ENCODE measurements at places on chromosomes 5 and 9.

DNA sequence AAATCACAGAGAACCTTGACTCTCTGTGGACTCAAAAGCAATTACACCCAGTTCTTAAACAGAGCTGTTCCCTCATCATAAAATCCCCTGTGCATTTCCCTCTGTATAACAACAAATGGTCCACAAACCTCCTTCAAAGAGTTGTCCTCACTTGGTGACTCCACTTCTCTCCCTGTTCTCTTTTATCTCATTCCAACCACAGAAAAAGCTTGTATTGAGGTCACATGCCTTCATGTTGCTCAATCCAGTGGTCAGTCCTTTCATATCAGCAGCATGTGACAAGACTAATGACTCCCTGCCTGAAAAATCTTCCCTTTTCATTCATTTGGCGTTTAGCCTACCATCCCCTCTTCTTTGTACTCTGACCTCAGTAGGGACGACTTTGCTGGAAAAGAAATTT is 158.0 kb downstream of the DEPDC1B start:
- no peak for ATAC-seq

DNA sequence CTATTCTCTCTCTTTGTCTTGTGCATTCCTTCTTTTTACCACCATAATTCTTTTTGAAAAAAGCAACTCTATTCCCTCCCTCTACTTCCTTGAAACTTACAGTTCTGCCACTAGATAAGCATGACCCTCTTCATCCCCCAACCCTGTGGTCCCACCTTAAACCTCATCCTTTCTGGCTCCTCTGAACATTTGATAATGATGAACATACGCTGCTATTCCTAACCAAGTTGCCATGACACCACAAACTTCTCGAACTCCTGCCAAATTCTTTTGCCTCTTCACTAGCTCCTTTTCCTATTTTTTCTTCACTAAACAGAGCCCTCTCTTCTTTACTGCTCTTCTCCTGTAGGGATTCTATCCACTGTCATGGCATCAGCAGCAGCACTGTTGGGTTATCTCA is 57.1 kb downstream of the MOCS2 start:
- no peak for ATAC-seq

DNA sequence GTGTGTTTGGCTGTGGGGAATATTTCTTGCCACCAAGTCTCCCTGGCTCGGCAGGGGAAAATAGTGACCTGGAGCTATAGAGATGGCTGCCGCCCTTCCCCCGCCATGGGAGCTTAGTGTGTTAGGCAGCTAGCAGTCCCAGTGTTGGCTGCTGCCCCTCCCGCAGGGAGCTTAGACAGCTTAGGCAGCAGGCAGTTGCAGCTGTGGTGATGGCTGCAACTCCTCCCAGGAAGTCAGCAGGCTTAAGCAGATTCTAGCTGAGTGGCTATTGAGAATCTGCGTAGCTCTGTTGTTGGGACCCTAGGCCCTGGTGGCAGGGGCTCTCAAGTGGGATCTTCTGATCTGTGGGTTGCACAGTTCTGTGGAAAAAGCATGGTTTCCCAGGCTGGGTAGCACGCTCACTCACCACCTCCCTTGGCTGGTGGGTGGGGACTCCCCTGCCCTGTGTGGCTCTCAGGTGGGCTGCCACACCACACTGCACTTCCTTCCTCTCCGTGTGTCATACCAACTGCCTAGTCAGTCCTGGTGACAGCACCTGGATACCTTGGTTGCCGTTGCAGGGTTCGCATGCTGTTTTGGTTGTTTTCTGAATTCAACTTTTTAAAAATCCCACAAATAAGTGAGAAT is 9.3 kb downstream of the OR1N2 start:
- peak; percentile 39 for ATAC-seq

DNA sequence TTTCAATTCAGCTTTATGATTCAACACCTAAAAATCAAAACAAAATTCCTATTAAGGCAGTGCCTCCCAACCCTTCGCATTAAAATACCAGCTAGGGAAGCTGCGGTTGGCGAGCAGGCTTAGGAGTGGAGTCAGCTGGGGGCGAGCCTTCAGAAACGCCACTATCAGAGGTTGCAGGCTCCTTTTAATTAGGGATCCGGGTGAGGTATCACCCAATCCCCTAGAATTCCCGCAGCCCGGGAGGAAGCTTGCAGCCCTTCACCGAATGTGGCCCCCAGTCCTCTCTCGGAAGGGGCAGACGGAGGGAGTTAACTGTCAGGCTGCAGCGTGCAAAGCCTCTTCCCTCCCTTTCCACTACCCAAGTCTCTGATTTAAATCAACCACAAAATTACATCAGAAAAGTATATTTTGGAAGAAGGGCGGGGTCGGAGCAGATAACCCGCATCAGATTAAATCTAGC is 1.7 kb downstream of the STC2 start:
- no peak for ATAC-seq

DNA sequence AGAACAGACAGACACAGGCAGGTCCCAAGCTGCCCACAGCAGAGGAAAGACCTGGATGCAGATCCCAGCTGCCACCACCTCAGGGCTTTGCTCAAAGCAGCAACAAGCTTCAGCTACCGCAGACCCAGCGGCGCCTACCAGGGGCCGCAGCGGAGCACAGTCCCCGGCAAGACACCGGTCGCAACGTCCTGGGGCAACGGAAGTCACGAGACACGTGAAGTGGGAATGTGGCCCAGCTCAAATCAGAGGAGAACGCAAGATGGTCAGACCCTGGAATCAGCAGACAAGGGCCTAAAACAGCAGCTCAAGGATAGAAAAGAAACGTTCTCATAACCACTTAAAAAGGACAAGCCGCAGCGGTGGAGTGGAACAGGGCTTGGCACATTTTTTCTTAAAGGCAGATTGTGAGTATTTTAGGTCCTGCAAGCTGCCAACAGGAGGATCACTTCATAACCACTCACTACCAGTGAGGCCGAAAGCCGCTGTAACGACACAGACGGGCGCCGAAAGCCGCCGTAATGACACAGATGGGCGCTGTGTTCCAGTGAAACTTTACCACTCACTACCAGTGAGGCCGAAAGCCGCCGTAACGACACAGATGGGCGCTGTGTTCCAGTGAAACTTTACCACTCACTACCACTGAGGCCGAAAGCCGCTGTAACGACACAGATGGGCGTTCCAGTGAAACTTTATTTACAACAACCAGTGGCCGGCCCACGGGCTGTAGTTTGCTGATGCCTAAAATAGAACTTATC is 21.7 kb downstream of the SLC9A3 start:
- ATAC-seq, result no peak

DNA sequence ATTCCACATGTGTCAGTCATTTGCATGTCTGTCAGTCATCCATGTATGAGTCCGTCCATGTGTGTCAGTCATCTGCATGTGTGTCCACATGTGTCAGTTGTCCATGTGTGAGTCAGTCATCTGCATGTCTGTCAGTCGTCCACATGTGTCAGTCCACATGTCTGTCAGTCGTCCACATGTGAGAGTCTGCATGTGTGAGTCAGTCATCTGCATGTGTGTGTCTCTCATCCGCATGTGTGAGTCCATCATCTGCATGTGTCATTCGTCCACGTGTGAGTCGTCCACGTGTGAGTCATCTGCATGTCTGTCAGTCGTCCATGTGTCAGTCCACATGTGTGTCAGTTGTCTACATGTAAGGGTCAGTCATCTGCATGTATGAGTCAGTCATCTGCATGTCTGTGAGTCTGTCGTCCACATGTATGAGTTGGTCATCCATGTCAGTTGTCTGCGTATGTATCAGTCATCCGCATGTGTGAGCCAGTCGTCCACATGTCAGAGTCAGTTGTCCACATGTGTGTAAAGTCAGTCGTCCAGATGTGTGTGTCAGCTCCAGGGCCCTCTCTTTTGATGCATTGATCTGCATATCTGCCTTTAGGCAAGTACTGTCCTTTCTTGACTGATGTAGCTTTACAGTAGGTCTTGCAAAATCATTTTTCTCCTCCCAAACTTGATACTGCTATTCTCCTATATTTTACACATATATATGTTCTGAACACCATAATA is 72.5 kb upstream of the CACNA1B start:
- no peak for ATAC-seq

GRCh38 chr9:127075624-127076372 is 46.6 kb downstream of the ANGPTL2 start:
- no peak for ATAC-seq

- no peak for ATAC-seq
Measured at GRCh38 chr9:1013021-1013420, 36.6 kb downstream of the DMRT3 start.

- ATAC-seq, result peak; percentile 63
Measured at GRCh38 chr5:14202462-14202861, 59.3 kb downstream of the TRIO start.

GRCh38 chr5:40217553-40217952 is 462.2 kb upstream of the PTGER4 start:
- no peak for ATAC-seq

DNA sequence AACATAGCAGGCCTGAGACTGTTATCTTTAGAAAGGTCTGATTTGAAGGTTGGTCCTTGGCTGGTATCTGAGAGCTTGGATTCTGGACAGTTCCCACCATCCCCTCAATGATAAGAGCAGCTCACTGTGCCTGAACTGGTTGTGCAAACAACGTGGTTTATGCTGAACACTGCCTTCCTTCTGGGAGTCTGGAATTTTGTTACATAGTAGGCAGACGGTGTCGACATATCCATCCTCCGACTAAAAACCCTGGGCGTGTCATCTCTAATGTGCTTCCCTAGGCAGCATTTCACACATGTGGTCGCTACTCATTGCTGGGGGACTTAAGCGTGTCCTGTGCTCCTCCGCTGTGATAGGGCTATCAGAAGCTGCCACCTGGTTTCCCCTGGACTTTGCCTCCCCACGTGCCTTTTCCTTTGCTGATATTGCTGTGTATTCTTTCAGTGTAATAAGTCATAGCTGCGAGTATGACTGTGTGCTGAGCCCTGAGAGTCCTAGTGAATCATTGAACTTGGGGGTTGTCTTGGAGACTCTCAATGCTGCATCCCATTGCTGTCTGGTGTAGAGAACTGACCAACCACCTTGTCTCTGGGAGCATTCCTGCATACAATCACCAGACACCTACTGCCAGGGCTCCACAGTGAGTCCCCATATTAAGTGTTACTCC is 119.1 kb upstream of the TBC1D2 start:
- ATAC-seq, result no peak

- ATAC-seq, result no peak
Measured at GRCh38 chr5:34042321-34042720, 692 bp downstream of the C1QTNF3 start.

GRCh38 chr9:22682961-22683699 is 236.5 kb downstream of the DMRTA1 start:
- ATAC-seq, result no peak

GRCh38 chr9:138120511-138121437 is 243.2 kb downstream of the CACNA1B start:
- ATAC-seq, result no peak

DNA sequence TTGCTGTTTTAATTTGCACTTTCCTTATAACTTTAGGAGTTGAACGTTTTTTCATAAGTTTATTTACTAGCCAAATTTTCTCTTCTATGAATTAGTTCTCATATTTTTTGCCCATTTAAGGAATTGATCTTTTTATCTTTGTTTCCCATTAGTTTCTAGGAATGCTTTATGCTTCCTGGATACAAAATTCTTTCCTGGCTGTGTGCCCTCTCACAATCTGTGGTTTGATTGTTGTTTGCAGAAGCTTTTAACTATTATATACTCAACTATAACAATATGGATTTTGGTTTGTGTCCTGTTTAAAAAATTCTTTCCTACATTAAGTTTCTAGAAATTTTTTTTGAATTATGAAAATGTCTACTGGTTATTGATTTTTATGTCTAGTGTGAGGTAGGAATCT is 206.3 kb downstream of the CSNK1G3 start:
- no peak for ATAC-seq

DNA sequence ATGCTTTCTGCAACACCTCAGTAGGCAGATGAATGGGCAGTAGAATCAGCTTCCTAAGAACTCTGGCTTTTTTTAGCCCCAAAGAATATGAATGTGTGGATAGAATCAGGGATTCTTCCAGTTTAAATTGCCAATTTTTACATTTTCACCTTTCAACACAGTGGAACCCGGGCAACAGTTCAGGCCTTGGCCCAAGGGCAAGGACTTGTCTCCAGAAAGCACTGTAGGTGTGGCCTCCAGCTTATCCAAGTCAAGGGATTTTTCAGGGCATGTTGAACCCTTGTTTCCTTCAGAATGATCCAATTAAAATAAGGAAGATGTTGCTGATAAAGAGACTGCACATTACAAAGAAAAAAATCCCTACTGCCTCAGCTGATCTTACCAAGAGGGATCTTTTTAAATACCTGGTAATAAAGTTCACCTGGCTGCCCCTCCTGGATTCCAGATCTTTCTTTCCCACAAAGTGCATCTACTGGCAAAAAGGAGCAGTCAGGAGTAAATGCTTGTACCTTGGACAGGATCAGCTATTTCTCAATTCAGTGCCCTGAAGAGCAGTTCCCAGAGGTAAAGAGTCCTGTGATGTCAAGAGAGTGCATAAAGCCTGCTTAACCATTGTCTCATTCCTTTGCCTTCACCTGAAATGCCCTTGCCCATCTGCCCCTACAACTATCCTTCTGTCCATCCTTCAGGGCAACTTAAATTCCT is 80.1 kb upstream of the PLPP6 start:
- ATAC-seq, result no peak

- no peak for ATAC-seq
Measured at GRCh38 chr5:21802100-21802499, 1051.0 kb downstream of the CDH12 start.

DNA sequence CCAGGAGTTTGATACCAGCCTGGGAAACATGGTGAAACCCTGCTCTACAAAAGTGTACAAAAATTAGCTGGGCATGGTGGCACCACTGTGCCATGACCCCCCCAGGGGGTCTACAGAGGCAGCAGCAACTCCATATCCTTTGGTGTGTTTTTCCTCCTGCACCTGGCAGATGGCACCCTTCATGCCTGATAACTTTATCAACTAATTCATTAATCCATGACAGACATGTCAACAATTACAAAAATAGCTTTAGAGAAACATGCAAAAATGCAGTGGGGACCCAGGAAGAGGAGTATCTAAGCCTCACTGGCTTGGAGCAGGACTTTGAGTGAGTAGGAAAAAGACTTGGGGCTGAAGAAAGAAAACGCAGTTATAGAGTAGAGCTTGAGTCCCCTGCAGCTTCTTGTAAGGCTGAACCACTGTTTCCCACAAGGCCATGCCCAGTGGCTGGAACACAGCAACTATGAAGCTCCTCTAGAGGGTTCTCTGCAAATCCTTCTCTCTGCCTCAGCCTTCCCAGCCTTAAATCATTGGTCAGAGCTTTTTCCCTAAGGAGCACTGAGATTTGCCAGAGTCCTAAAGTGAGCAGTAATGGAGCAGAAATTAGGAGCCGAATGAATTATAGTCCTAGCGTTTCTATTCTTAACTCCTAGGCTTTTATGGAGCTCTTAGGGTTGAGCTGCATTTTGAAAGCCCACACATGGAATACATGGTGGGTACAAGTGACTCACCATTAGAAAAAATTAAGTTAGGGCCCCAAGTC is 25.5 kb upstream of the B4GALT1 start:
- ATAC-seq, result no peak

- peak; percentile 3 for ATAC-seq
Measured at GRCh38 chr5:150758203-150758530, 650 bp downstream of the DCTN4 start.
